ENCODE measurements at places on chromosomes 13 and 19. TPM values are rescaled to one million over a fixed set of nuclear protein-coding genes. Genes with fewer than 3 reads are reported as not detected.

DNA sequence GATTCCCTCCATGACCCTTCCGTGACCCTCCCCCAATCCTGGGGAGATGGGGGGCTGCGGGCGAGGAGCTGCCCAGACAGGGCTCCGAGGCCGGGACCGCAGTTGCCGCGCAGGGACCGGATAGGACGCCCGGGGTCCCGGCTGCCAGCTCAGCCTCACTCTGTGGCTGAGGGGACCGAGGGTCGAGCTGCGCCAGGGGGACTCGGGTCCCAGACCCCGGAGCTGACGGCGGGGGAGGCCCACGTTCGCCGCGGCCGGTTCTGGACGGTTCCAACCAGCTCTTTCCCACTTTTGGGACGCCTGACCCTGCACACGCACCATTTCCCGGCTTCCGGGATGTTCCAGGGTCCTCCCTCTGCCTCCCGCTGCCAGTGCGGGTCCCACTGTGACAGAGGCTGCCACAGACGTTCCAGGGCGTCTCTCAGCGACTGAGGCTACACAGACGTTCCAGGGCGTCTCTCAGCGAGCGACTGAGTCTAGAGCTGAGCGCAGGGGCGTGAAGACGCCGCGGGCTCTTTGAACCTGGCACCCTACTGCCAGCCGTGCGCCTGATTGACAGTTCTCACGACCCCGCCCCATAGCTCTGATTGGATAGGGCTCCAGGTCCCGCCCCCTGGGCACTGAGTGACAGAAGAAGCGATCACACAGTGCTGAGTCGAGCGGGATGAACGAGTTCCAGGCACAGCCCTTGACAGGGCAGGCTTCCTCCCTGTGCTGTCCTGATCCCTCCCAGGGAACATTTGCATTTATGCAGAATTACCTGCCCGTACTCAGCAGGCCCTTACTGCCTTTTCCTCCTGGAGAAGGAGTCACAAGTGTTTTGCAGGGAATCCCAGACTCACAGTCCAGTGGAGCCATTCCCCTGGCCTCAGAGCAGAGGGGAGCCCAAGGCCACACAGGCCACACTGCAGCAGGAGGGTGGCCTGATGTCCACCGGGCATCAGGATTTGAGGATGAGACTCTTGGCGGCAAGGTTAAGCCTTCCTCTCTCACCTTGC is at the start of gene ZNF563:
TSS of gene ZNF563 (minus strand) at position 472 of the 998 bp plus-strand sequence. CDS start at position 321, 151 bp downstream.
- DNase-seq, result peak; percentile 95

GRCh38 chr19:15555021-15555420 is 46.7 kb downstream of the CYP4F22 start:
- no peak for DNase-seq

The GPR12 gene
- total RNA-seq, result not detected

The WIZ gene
- 24.8 TPM for total RNA-seq

The SIGLEC11 gene
- total RNA-seq, result not detected

DNA sequence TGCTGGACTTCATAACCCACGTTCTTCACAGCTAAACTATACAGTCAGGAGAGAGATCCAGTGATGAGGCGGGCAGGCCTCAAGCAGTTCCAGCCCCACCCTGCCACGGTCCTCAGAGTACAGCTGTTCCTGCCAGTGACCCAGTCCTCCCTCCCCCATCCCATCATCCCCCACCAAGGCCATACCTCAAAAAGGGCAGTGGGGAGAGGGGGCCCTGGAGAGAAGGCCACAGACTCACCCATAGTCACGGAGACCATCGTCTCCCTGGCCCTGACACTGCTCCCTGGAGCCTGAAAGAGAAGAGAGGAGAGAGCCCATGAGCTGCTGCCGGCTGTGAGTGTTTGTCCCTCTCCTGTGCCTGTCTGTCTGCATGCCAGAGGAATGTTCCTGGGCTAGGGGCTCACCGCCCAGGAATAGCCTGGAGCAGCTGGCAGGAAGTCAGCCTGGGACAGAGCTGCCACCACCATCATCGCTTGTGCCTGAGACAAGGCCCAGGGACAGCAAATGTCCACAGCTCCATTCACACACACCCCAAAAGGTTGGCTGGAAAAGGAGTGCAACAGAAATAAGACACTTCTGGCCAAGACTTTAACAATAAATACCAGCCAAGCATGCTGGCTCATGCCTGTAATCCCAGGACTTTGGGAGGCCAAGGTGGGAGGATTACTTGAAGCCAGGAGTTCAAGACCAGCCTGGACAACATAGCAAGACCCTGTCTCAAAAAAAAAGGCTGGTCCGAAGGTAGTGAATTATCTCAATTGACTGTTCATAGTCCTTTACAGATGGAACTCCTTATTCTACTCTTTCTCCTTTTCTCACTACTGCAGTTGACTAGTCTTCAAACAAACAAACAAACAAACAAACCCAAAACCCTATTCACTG is 6.4 kb downstream of the C19orf47 start:
- DNase-seq, result no peak

GRCh38 chr19:35142606-35143230 is 337 bp upstream of the FXYD7 start:
- DNase-seq, result peak; percentile 75

DNA sequence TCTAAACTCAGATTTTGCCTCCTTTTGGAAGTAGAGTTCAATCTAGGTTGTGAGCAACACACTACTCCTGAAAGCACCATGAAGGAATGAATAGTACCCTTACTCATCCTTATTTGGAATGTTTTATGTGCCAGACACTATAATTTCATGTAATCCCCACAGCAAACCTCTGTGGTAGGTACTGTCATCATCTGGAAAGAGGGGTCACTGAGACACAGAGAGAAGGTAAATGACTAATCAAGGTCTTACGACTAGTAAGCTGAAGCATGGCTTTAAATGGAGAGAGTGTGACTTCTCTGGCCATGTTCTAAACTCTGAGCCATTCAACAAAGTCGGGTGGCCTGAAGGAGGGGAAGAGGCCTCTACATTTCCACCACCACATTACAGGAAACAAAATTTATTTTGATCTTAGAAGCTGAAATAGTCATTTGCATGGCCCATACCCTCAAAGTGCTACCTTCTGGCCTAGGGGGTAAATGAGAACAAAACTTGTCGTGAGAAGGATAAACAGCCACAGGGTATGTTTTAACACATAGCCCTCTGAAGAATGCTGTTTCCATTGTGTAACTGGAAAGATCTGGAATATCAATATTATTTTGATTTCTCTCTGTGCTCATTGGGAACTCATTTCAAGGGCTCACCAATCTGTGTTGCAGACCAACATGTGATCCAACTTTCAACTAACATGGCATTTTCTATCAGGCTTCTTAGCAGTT is 180.8 kb upstream of the RFC3 start:
- no peak for DNase-seq

The OR7G2 gene
- total RNA-seq, result not detected

- no peak for DNase-seq
Measured at GRCh38 chr13:70580825-70581224, 472.6 kb upstream of the KLHL1 start.

The GRK1 gene
- not detected for total RNA-seq

Data from B cell (primary cell).